ENCODE measurements at places on chromosomes 5 and 9.

DNA sequence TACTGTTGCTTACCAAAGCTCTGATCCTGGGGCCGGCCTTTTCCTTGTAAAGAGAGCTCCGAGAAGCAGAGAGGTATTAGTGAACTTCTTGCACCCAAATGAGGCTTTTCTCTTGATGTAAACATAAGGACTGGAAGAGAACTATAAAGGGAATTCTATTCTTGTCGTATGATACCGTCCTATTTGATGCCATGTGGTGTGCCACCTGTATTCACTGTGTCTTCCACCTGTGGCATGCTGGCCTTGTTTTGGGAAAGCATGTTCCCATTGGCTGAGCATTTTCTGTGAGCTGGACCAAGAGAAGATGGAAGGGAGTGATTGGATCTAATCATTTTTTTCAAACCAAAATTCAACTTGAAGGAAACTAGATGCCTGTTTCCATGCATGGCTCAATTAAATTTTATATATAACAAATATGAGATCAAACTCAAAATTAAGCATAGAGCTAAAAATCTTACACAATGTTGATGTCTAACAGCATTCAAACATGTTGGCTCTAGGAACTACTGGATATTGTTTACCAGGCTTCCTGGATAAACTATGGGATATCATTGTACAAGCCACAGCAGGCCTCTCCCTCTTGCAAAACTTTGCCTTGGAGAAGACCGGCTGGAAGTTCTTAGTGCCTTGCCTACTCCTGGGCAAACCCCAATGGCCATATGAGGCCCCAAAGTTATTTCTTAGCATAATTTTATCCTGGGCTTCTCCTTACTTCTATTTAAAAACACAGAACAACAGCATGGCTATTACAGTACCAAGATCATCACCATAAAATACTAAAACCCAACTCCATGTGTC lies 115.3 kb downstream of the TSSK1B start:
- DNase-seq, result no peak

GRCh38 chr5:135950611-135951010 lies 4.2 kb downstream of the LECT2 start:
- DNase-seq, result no peak

DNA sequence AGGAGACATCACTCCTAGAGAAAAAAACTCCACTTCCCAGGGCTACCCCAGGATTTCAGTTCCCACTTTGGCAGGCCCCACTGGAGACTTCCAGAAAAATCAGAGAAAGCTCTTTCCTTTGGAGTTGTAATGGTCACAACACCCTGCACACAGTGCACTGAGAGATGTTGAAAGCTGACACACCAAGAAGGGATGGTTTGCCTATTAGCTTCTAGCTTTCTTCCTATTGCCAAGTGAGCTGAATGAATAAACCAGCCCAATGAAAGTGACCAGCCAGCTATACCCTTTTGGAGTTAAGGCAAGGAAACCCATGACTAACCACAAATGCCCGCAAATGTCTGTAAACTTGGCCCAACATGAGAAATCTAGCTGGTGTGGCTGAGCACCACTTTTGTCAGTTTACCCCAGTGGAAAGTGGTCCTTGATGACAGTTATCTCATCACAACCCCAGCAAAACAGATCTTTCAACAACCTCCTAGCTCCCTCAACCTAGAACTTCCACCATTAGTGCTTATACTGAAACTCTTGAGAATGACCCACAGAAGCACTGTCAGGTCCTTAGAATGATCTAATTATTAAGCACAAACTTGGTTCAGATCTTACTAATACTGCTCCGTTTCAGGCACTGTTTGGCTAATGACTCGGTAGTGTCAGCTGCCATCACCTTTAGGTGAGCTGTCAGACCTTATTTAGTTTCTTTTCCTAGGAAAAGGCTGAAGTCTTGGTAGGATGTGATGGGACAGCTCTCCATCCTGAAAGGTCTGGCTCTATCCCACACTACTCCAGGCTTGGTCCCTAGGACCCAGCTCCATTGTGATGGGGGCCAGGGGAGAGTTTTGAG lies 11.2 kb downstream of the IRF1 start:
- no peak for DNase-seq

DNA sequence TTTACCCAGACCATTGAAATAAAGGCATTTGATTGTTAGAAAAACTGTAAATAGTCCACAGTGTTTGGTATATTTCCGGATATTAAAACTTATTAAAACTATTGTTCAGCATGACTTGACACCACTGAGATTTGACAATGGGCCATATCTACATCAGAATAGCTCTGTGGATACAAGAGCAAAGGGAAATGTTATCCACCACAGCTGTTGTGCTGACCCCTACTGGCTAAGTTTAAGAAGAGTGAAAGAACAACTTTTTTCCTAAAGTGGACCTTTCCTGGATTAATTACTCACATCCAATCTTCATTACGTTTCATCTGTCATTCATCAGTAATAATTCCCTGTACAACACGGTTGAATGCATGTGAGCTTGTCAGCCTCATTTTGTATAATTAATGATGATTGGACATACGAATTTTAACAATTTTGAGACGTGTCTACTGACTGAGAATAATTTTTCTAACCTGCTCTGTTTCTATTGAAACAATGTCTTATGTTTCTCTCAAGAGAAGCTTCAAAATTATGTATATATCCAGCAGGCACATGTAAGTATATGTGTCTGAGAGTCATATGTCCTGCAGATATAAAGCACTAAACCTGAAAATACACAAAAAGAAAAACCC lies 1952.6 kb downstream of the MAT2B start:
- no peak for DNase-seq

DNA sequence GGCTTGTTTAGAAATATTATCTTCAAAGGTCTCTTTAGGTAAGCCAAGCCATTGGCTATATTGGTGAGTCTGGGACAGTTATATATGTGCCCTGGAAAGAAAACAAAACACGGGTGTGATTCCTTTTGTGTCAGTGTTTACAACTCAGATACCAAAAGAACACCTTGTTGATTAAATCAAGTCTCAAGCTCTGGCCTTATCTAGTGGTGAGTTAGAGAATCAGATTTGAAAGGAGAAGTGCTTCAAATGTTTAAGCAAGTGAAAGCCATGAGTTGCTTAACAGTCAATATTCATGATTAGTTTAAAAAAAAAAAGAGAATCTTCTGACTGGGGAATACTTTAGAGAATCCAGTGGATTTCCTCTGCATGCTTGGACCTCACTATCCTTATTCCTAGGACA lies 68.3 kb downstream of the IQGAP2 start:
- DNase-seq, result no peak
